ENCODE measurements at places on chromosomes 3 and 15.

- H3K4me3 ChIP-seq, result no peak overlapping the region
- H3K4me1 ChIP-seq, result peaks cover 6% of the 10 kb centered on the region
- no peak for DNase-seq
- H3K27me3 ChIP-seq, result peaks cover 60% of the 10 kb centered on the region
- H3K36me3 ChIP-seq, result no peaks in the 10 kb centered on the region
Measured at GRCh38 chr15:70561885-70562284, 201.5 kb downstream of the UACA start.

DNA sequence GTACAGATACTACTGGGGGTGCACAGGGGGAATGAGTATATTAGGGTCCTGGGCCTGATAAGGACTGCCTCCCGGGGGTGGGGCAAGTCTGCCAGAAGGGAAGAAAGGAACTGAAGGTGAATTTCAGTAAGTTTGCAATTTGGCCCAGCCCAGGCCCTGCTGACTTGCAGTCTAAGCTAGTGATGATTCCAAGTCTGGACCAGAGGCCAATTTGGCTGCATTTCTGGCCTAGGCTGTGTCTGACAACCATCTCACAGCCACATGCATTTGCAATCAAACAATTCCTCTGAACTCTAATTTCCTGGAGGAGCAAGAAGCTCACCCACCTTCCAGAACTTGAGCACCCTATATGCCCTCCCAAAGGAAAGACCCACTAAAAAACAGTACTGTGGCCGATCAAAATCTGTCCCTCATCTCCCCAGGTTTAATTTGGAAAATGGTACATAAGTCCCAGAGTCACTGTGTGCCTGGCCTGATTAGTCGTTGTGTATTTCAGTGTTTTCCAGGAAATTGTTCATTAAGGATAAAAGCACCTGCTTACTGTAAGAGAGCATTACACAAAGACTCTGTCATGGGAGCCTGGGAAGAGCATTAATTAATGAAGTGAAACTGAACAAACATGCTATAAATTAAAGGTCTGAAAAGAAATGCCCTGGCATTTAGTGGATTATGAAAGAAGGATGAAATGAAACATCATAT, 114.5 kb downstream of the MEGF11 start:
- H3K27me3 ChIP-seq, result no peaks in the 10 kb centered on the region
- H3K4me1 ChIP-seq, result no peaks in the 10 kb centered on the region
- DNase-seq, result no peak
- H3K27ac ChIP-seq, result no peak overlapping the region
- no peaks in the 10 kb centered on the region for H3K36me3 ChIP-seq

DNA sequence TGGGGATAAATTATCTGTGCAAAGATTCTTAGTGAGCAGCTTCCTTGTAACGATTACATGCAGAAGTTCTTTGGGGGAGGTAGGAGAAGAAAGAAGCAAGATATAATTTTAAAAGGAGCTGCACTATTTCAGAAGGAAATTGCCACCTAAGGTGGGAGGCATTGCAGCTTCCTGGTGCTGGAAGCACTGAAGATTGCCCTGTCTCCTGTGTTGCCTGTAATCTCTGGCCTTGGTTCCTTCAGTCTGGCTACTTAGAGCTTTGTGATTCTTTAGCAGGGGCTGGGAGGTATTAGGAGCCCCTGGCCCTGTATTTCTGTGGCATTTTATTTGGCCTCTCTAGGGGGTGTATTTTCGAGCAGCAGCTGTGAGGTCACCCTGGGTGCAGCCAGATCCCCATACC, 35.5 kb downstream of the CACNA2D3 start:
- no peaks in the 10 kb centered on the region for H3K4me1 ChIP-seq
- H3K27me3 ChIP-seq, result no peaks in the 10 kb centered on the region
- no peaks in the 10 kb centered on the region for H3K36me3 ChIP-seq
- H3K27ac ChIP-seq, result no peak overlapping the region
- no peak overlapping the region for H3K4me3 ChIP-seq

DNA sequence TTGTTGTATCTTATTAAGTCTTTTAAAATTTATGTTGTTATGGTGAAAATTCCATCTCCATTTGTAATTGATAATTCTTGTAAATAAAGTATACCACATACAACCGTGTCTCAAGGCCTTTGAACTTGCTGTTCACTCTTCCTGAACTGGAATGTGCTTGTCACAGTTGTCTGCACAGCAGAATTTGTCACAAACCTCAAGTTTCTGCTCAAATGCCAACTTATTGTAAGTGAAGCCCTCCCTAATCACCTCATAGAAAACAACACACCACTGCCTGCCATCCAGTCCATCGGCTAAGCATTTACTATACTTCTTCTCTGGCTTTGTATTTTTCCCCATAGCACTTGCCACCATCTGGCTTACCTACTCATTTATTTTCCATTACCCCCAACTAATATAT, 192.3 kb downstream of the THRB start:
- no peak for DNase-seq
- H3K4me1 ChIP-seq, result peaks cover 4% of the 10 kb centered on the region
- H3K27ac ChIP-seq, result no peak overlapping the region
- H3K27me3 ChIP-seq, result no peaks in the 10 kb centered on the region
- H3K4me3 ChIP-seq, result no peak overlapping the region

DNA sequence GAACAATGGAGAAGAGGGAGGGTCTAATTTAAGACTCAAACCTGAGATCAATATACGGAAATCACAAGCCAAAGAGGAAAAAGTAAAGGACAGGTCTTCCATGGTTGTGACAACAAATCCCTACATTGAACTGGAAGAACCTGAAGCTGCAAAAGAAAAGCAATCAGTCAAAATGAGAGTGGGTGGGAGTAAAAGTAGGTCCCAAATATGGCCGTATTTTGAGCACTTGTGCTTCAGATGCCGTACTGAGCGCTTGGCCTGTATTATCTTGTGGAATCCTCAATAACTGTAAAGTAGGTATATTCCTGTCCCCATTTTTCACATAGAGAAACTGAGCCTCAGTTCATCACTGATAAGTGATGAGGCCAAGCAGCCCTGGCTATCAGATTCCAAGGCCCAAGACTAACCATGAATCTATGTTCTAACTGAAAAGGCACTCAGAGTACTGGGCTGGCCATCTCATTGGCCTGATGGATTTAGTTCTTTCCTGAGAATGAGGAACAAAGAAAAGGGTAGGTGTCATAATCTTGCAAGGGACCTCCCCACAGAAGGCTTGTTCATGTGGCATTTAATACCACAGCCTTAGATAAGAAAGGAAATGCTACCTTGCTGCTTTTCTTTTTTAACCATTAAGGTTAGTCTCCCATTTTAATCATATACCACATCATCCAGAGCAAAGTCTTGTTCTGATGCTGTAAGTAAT, 52.5 kb downstream of the LRRN1 start:
- no peak overlapping the region for H3K27ac ChIP-seq
- H3K4me3 ChIP-seq, result no peak overlapping the region
- no peaks in the 10 kb centered on the region for H3K36me3 ChIP-seq
- no peak for DNase-seq

DNA sequence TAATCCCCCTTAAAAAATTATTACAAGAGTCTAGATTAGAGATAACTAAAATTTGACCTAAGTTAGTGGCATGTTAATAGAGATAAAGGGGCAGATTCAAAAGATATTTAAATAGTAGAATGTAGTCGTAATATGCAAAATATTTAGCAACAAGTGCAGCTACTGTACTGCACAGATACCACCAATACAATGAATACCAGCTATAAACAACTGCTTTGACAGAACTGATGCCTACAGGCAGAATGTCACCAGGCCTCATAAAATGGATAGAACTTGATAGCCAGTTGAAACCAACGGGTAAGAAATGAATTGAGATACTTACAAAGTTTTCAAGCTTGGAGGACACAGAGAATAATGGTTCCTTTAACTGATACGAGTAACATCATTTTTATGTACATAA, 249.3 kb upstream of the VEPH1 start:
- no peaks in the 10 kb centered on the region for H3K36me3 ChIP-seq
- DNase-seq, result no peak
- no peaks in the 10 kb centered on the region for H3K4me1 ChIP-seq
- H3K4me3 ChIP-seq, result no peak overlapping the region
- H3K27ac ChIP-seq, result no peak overlapping the region

- H3K4me3 ChIP-seq, result no peak overlapping the region
- H3K27ac ChIP-seq, result no peak overlapping the region
- H3K4me1 ChIP-seq, result no peaks in the 10 kb centered on the region
- no peak for DNase-seq
- H3K27me3 ChIP-seq, result no peaks in the 10 kb centered on the region
Measured at GRCh38 chr15:43552986-43553385, 35.6 kb downstream of the MAP1A start.

DNA sequence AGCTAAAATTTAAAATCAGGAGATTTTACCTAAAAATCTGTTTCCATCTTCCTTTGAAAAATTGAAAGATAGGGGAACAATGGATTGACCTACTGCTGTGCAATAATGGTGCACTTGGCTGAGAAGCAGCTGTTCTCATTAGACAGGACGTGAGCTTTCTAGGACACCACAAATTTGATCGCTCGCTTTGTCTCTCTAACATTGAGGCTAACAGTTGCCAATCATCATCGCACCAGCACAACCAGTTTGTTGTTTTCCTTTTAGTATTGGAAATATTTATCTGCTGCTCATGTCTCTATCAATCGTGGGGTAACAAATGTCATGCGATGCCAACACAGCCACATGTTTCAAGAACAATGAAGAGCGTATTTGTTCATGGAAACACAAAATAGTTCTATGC, 228.8 kb upstream of the P2RY1 start:
- no peaks in the 10 kb centered on the region for H3K27me3 ChIP-seq
- no peak overlapping the region for H3K4me3 ChIP-seq
- H3K36me3 ChIP-seq, result no peaks in the 10 kb centered on the region
- no peaks in the 10 kb centered on the region for H3K4me1 ChIP-seq
- no peak for DNase-seq

GRCh38 chr15:81560405-81560804, 186.4 kb upstream of the TMC3 start:
- H3K27me3 ChIP-seq, result no peaks in the 10 kb centered on the region
- no peak for DNase-seq
- no peaks in the 10 kb centered on the region for H3K36me3 ChIP-seq
- no peak overlapping the region for H3K4me3 ChIP-seq
- H3K4me1 ChIP-seq, result no peaks in the 10 kb centered on the region
